ENCODE measurements at places on chromosomes 7 and 10.

GRCh38 chr7:24572393-24572996, 757 bp upstream of the PALS2 start:
- DNase-seq: peak; percentile 70

DNA sequence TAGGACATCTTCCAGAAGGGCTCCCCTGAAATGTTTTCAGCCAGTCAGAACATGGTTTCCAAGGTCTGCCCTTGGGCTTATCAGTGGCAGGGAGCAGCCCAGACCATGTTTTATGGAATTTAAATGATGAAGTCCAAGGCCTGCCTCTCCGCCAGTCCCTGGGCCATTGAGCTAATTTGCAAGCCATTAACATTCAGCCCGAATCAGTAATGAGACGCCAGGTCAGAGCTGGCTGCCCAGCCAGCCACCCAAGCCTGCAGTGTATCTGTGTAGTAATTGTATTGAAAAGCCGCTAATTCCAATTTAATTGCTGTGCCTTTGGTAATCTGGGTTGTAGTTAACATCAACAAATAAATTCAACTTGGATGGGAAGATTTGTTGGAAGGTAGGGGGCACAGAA, 131.4 kb downstream of the PAXIP1 start:
- no peak for DNase-seq

DNA sequence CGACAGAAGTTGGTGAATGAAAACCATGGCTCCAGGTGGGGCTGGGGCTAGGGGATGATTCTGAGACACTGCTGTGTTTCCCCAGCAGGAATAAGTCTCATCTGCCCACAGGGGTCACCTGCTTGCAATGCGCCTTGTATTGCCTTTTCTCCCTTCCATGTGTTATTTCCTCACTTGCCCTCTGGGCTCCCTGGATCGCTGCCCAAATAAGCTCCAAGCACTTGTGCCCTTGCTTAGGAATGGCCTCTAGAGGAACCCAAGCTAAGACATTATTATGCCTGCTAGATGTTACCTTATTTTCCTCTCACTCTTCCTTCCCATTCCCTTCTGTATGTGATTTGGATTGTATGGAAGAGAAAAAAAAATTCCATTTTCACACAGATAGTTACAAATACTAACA, 24.8 kb upstream of the PLPP4 start:
- DNase-seq: peak; percentile 64

- DNase-seq: no peak
These were observed 74.2 kb downstream of the RHOBTB1 start for GRCh38 chr10:60869652-60870415.

DNA sequence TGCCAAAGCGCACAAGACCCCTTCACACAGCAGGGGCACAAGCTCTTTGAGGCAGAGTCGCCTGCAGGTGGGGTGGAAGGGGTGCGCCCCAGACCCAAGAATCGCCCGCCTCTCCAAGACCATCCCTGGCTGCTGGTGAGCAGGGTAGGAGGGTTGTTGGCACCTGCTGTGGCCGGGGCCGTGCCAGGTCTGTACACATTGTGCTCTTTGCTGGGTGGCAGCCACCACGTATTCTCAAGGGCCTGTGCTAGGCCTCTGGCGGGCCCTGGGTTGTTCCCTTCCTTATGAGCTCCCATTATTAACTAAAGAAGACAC, 84.4 kb downstream of the LHPP start:
- no peak for DNase-seq

- DNase-seq: no peak
These were observed 21.3 kb downstream of the DDC start for GRCh38 chr7:50543776-50544442.

DNA sequence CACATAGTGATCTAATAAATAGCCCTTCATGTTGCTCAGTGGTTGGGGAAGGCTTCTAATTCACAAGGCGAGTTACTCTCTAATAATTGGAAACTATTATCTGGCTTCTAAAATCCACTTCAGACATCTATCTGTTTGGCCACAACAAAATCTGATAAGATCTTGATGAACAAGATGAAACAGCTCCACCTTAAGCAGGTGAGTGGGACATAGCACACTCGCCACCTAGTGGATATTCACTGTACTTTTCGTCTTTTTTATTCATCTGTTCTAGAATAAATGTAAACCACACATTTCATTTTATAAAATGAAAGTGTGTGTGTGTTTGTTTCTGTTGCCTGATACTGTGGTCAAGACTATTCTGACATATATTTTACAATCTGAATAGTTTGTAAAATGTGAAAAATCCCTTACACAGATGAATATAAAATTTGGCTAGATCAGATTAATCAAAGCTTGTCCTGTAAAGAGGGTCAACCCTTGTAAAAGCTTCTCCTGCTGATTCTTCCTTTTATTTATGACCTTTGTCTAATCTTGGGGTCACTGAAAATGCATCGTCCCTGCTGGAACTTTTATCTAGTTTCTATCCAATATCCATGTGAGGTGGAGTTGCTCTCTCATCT, 26.5 kb upstream of the CNTNAP2 start:
- peak; percentile 20 for DNase-seq

DNA sequence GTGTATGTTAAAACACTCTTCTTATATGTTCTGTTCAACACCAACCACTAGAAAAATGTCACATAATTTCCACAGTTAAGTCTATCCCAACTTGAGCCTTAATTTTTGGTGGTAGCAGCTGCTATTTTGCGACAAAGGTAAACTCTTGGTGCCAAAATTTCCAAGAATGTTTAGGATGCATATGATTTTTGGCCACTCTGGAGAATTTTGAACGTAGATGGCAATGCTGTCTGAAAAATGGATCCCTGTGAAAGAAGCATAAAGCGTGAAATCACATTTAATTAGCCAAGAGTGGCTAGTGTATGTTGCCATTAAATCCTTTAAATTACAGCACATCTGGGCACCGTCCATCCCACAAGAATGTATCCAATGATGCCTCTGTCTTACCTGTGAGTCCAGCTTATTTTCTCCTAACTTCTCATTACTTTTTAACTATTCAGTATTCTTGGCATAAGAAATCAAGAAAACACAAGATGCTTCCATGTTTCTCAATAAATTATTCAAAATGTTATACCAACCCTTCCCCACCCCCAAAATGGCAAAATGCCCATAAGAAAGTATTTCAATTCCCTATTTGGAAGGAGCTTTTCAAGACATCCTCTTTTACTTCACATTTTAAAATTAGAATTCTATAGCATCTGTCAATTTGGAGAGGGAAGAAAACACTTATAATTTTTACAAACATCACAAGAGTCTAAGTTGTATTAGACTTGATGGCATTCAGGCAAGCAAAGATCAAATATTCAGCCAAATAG, 12.4 kb downstream of the PTPRZ1 start:
- DNase-seq: no peak

- DNase-seq: no peak
These were observed 52.2 kb upstream of the PDGFA start for GRCh38 chr7:571718-572415.

DNA sequence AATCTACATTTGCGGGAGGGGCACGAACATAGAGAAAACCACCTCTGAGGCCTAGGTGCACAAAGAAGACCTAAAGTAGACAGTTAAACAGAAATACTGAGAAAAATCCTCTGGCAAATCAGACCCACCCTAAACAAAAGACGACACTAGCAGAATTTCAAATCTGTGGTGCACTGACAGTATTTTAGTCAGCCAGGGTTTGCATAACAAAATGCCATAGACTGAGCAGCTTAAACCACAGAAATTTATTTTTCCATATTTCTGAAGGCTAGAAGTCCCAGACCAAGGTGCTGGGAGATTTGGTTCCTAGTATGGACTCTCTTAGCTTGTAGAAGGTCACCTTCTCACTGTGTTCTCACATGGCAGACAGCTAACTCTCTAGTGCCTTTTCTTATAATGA, 26.3 kb downstream of the IPMK start:
- DNase-seq: no peak

- no peak for DNase-seq
These were observed 34.1 kb upstream of the ARHGAP22 start for GRCh38 chr10:48638739-48639527.

- no peak for DNase-seq
These were observed 169.9 kb upstream of the AOAH start for GRCh38 chr7:36894190-36894589.

DNA sequence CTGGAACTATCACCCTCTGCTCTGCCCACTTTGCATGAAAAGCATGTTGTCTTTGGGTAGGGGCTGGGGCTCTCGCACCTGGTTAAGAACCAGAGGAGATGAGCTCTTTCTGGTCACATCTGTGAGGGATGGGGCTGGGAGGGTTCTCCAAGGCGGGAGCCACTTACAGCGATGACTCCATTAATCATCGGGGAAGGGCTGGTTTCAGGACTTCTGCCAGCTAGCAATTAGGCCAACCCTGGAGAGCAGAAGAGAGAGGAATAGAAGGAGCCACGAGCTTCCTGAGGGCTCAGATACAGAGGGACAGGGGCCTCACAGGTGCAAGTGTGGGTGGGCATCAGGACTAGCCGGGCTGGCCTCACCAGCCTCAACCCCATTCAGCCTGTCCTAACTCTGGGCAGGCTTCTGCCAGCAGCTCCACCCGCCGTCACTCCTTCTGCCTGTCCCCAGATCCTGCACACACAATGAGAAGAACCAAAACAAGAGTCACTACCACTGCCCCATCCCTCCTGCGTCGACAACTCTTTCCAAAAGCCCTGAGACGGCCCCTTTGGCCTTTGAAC, 8.4 kb downstream of the AQP1 start:
- peak; percentile 91 for DNase-seq

- no peak for DNase-seq
These were observed 648.8 kb downstream of the ARL4A start for GRCh38 chr7:13336227-13336626.

- peak; percentile 13 for DNase-seq
These were observed 26.2 kb upstream of the REEP3 start for GRCh38 chr10:63494951-63495350.

- no peak for DNase-seq
These were observed 41.2 kb upstream of the ADRB1 start for GRCh38 chr10:114002422-114002821.

DNA sequence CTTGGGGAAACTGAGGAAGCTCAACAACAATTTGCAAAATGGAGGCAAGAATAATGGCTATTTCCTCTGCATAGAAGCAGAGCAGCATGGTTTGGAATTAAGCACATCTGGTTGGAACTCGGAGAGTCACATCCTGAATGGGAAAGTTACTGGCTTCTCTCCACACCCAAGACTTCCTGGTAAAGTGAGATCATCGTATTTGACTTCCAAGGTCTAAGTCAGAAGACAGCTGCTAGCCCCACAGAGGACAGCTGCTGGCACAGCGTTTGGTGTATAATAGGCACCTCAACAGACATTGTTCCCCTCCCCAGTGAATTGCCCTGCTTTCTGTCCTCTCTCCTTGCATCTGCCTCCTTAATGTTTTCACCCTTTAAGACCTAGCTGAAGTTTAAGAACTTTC, 37.0 kb upstream of the NRF1 start:
- DNase-seq: peak; percentile 92

GRCh38 chr10:42638055-42638820, at the start of gene ZNF33B:
TSS of gene ZNF33B (minus strand) at chr10:42638570. CDS start at chr10:42636928, 1,642 bp downstream.
- DNase-seq: peak; percentile 88

GRCh38 chr7:129279757-129280156, 54.9 kb downstream of the AHCYL2 start:
- no peak for DNase-seq

GRCh38 chr7:3069771-3070449, 26.2 kb upstream of the CARD11 start:
- no peak for DNase-seq

- peak; percentile 88 for DNase-seq
These were observed at the start of gene TM9SF3 for GRCh38 chr10:96586419-96587263. TSS of gene TM9SF3 (minus strand) at chr10:96587012. CDS start at chr10:96586835, 177 bp downstream.

DNA sequence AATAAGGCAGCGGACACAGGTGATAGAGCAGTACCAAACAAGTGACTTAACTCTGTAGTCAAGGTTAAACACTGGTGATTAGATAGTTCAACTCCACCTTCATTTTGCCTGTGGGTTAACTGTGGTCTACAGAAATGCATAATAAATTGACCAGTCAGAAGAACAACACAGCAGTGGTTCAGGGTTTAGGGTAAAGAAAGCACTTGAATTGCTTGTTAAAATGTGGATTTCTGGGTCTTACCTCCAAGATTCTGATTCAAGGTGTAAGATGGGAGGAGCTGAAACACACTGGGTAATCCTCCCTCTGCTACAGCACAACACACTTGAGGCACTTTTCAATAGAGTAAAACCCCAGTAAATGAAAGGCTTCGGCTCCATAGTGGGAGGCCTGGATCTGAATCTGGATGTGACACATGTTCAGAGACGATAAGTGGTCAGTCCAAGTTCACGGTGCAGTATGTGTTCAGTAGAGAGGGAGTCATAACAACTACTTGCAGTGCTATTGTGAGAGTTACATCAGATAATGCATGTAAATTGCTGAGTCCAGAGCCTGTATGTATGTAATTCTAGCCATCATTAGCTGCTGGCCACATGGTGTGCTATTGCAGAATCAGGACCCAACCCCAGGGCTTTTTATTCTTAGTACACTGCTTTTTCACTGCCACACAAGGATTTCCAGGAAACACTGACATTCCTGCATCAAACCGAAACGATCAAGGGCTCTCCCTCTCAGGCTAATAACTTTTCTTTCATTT, 141.7 kb downstream of the SORCS1 start:
- no peak for DNase-seq

DNA sequence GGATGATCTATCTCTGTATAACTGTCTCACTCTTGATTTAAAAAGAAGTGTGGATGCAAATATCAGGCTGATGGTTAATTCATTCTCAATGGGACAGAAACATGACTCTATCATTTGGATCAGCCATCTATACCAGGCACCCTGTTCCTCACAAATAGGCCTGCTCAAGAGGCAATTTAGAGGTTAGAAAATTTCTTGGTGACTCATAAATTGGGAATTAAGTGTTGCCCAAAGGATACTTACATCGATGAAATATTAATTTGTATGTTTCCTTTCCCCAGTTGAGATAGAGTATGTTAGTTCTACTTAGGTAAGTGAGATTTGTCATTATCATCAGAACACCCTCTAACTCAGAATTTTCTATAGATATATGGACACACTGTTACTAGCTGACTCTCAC, 57.7 kb downstream of the PRSS58 start:
- DNase-seq: no peak

GRCh38 chr10:6722616-6723004, 142.5 kb upstream of the PRKCQ start:
- DNase-seq: peak; percentile 30

- no peak for DNase-seq
These were observed 108.0 kb downstream of the UNCX start for GRCh38 chr7:1340461-1341360.

- DNase-seq: no peak
These were observed 108.6 kb downstream of the NSUN6 start for GRCh38 chr10:18542832-18543231.

DNA sequence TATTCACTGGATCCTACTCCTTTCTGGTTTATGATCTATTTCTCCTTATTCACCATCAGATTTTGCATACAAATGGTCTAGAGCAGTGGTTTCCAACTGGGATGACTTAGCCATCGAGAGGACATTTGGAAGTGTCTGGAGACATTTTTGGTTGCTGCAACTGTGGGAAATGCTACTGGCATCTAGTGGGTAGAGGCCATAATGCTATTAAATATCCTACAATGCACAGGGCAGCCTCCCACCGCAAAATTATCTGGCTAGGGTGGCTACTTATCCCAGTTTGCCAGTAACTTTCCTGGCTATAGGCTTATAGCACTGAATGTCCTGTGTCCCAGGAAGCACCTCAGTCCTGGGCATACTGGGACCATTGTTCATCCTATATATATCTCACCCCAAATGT, 21.5 kb upstream of the DDX50 start:
- no peak for DNase-seq
